Stimulated activated CD4-positive, alpha-beta T cell treated with anti-CD3 and anti-CD28 coated beads, Interleukin-4, amount 100 ng/mL, for 24 hours (primary cell): ENCODE measurements at places on chromosomes 1 and 21.

GRCh38 chr1:15323351-15323988 is 76.4 kb downstream of the FHAD1 start:
- peak; percentile 78 for DNase-seq

DNA sequence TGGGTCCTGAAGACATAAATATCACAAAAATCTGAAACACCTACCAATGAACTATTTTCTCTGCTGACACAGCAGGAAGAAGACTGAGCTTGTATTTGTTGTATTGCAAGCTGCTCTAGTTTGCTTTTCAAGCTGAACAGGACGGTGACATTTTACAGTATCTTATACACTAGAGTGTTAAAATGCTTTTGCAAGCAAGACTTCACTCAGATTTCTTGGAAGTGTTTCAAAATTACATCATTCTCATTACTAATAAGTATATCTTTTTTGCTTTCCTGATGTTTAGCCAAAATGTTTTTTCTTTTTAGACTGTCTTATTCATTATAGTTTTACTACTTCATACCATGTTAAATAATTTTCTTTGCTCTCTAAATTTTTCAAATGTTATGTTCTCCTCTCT is 427.1 kb upstream of the CXADR start:
- DNase-seq, result no peak

DNA sequence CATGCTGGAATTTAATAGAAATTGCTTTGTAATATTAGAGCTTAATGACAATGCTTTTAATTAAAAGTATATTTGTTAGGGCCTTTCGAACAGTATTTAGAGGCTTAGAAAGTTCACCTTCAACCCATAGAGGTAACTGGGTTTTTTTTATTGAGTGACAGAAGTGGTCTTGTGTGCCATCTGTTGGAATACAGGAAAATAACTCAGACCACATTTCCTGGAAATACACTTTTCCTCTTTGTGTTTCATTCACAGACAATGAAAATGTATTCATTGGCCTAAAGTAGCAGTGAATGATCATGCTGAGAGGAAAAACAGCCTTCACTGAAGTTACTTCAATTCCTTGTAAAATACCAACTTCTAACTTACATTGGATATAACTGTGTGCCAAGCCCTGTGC is 83.6 kb upstream of the L1TD1 start:
- no peak for DNase-seq

GRCh38 chr1:192376374-192376773 is 59.6 kb downstream of the RGS21 start:
- DNase-seq, result no peak

GRCh38 chr1:87880098-87880760 is 551.5 kb downstream of the LMO4 start:
- no peak for DNase-seq

GRCh38 chr1:201789245-201789644 is 39.7 kb upstream of the IPO9 start:
- no peak for DNase-seq

GRCh38 chr1:87330885-87331364 is 2.2 kb downstream of the LMO4 start:
- no peak for DNase-seq

DNA sequence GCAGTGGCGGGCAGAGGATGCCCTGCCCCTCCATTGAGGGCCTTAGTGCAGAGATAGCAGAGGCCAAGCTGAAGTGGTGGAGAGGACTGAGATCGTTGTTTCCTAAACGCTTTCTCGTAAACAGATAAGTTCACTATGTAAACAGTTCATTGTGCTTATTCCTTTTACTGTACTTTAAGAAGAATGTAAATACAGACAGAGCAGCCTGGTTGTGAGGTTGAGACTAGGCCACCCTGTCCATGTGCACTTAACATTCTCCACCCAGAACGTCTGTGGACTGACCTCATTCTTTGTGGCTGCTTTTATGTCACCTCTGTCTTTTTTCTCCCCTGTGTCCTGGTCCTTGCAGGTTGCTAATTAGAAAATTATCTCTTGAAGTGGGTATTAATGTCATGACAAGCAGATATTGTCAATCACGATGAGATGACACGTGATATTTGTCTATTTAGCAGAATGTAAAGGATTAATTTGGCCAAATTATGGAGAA is 8.5 kb downstream of the CENPS start:
- no peak for DNase-seq

- DNase-seq, result no peak
These were observed 37.7 kb downstream of the ODR4 start for GRCh38 chr1:186413319-186413718.

DNA sequence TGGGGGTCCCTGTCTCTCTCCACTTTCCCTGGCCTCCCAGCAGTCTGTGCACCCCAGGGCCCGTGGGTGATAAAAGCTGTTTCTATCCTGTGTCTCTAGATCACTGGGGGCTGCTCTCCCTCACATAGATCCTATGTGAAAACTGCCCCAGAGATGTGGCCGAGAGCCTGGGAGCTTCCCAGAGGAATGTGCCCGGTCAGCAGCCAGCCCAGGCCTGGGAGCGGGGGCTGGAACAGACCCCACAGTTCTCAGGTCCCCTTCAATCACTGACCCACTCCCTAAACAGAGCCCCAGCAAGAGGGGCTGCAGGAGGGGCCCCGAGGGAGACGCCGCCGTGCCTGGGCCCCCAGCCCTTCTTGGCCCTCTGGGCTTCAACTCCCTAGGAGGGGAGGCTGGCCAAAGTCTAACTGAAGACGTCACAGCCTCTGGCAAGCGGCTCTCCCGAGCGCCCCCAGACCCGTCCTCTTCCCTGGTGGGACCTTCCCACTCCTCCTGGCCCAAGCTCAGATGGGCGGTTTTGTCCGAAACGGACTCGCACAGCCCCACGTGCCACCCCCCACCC is 403 bp downstream of the MXRA8 start:
- no peak for DNase-seq

DNA sequence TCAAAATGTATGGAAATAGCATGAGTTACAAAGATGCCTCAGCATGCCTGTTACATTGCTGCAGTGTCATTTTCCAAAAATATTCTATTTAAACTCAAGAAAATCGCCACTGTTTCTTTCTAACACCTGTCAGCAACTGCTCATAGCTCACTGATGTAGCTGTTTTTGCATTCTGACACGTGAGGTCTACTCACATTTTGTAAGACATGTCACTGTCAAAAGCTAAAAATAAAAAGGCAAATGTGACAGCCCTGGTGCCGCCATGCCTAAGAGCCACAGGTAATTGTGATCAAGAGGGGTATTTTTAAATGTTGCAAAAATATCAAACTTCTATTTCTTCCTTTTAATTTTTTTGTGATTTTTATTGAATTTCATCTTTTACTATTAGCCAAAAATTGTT is 556.2 kb upstream of the TMPRSS15 start:
- no peak for DNase-seq

DNA sequence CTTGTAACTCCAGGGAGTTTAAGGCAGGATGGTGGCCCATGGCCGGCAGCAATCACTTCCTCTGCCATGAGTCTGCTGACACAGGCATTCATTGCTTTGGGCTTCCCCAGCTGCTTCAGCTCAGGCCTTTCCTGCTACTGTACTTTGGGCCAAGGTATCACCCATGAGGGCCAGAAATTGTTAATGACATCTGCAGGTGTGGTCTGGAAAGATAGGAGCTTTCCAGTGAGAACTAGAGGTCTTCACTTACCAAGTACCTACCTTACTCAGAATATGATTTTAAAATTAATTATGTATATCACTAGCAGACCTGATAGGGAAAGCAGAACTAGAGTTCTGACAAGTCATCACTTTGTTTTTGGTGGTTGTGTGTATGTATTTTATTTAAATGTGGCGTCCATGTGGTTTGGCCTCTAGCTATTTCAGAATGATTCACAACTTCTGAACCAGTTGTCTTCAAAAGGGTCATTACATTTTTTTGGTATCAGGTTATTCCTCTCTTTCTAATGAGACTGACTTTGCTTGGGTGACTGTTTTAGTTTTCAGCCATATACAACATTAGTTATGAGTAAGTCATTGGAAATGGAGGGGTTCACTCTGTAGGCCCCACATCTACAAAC is 2.7 kb downstream of the RGL1 start:
- DNase-seq, result no peak

DNA sequence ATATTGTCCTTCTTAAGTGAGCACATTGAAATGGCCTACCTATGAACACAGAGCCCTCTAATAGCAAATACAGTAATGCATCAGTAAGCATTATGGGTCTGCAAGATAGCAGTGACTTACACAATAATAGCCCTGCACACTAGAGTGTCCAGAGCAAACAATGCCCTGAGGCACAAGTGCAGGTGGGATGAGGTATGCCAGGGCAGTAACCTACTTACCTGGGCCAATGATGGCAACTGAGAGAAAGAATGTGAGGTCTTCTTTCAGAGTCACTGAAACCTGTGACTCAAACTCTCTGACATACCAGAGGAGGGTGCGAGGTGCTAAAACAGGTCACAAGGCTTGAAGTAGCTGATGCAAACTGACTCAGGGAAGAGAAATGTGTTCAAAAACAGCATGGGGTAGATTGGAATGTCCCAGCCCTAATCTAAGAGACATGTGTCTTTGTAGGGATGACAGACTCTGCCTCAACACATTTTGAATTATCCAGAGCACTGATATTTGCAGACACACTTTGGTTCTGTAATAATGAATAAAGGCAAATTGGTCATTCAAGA is 168.5 kb upstream of the RUNX1 start:
- DNase-seq, result peak; percentile 55

DNA sequence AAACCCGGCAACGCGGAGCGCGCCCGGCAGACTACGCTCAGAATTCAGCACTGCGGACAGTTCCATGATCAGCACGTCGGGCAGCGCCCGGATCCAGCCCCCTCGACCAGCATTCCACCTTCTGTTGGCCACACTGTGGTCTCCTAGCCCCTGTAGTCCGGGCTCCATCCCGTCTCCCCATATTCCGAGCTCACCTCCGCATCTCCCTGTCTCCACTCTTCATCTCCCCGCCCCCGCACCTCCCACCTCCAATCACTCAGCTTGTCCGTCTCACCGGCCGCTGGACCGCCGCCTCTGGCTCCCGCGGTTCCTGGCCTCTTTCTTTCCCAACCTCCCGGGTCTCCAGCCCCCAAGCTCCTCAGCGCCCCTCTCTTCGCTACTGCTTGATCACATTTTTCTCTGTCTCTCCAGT is 500 bp downstream of the EPHA10 start:
- DNase-seq, result peak; percentile 52

DNA sequence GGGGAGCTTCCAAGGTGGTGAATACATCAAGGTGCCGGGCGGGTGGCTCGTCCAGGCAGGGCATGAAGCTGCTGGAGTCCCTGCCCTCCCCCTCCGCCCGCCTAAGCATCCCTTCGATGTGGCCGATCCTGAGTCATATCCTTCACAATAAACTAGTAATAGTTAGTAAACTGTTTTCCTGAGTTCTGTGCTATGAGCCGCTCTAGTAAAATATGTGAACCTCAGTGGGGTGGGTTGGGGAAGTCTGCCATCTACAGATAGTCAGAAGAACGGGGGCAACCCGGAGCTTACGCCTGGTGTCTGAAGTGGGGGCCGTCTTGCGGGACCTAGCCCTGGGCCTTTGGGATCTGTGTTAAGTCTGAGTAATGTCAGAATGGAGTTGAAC is 21.6 kb downstream of the C2CD2 start:
- no peak for DNase-seq

GRCh38 chr1:68791800-68792199 is 294.9 kb upstream of the DEPDC1 start:
- DNase-seq, result no peak

DNA sequence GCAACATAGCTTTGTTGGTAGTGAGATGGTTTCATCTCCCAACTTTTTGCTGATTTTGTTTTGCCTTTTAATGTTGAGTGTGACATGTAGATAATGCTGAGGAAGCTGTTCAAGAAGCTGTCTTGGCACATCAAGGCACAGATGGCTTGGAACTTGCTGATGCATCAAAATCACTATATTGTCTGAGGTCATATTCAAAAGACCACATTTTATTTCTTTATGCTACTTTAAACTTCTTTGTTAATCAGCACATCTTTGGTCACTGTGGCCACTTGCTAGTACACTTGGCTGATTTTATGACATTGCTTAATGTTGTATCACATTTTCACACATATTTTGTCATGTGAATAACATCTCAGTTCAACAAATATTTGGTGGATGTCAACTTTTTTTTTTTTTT is 87.1 kb upstream of the BCL10 start:
- DNase-seq, result no peak

- DNase-seq, result no peak
These were observed 4.8 kb downstream of the SLC27A3 start for GRCh38 chr1:153779781-153780541.

DNA sequence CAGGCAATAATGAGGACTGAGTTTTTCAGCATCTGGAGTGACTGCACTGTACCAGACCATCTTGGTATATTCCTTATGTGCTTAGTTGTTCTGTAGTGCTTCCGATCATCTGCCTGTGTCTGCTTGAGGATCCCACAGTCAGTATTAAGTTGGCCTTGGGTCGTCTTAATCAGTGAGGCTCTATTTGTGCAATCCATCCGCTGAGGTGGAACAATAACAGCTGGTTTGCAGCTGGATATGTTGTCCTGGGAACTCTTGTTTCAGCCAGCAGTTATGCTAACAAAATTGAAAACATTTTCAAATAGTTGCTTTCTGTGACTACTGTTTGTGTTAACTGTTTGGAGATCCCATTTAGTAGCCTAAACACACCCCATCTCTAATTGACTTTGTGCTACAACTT is 73.7 kb downstream of the LAMC1 start:
- DNase-seq, result no peak

DNA sequence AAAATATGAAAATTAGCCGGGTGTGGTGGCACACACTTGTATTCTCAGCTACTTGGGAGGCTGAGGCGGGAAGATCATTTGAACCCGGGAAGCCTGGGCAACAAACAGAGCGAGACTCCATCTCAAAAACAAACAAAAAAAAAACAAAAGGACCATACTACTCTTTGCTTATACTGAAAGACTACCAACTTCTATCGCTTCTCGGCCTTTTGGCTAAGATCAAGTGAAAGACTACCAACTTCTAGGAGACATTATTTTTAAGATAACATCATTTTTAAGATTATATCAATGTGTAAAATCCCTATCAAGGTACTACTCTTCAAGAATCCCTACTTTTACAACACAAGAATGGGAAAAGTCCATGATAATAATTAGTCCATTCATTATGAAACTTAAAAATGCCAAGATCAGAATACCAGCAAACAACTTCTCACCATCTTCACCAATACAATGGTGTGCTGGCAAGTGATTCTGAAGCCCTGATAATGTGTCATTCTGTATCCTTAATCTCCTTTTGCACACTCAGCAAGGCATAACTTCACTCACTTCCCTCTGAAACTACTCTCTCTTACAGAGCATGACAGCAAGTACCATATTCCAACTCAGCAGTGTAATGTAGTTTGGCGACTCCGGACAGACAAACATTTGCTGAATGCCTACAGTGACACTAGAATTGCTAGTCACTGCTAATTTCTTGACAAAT is 1.7 kb downstream of the PTP4A2 start:
- no peak for DNase-seq
